ENCODE measurements at places on chromosomes 13 and 19.

DNA sequence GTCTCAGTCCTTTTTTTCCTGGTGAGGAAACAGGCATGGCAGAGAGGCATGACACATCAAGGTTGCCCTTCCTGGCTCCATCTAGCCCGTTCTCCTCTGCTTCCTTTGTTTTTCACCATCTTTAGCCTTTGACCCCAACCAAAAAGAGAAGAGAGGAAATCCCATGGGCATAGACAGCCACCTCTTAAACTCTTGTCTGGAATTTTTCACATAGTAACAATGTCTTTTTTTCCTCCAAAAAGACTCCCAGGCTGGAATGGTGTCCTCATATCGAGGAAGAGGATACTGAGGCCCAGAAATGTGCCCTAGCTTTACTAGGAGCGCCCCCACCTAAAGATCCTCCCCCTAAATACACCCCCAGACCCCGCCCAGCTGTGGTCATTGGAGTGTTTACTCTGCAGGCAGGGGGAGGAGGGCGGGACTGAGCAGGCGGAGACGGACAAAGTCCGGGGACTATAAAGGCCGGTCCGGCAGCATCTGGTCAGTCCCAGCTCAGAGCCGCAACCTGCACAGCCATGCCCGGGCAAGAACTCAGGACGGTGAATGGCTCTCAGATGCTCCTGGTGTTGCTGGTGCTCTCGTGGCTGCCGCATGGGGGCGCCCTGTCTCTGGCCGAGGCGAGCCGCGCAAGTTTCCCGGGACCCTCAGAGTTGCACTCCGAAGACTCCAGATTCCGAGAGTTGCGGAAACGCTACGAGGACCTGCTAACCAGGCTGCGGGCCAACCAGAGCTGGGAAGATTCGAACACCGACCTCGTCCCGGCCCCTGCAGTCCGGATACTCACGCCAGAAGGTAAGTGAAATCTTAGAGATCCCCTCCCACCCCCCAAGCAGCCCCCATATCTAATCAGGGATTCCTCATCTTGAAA is at the start of gene GDF15:
Gene GDF15, plus strand, starts transcription at position 484 of the 868 bp plus-strand sequence. Its CDS starts 32 bp downstream, at position 516.
- peak; percentile 34 for DNase-seq

- peak; percentile 92 for DNase-seq
These were observed 441 bp upstream of the ZFP28 start for GRCh38 chr19:56538254-56538760.

DNA sequence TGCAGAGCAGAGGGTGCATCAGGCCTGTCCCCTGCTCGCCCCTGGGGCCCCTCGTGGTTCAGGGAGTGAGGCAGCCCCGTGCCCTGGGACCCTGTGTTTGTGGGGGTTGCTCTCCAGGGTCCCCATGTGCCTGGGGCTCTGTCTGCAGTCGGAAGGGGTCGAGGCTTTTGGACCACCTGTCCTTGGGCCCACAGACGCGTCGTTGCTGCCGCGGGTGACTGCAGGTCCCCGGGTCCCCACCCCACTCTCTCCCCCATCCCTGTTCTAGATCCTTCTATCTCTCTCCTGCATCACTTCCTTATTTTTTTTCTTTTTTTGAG is 1.9 kb downstream of the PCSK4 start:
- DNase-seq: no peak

DNA sequence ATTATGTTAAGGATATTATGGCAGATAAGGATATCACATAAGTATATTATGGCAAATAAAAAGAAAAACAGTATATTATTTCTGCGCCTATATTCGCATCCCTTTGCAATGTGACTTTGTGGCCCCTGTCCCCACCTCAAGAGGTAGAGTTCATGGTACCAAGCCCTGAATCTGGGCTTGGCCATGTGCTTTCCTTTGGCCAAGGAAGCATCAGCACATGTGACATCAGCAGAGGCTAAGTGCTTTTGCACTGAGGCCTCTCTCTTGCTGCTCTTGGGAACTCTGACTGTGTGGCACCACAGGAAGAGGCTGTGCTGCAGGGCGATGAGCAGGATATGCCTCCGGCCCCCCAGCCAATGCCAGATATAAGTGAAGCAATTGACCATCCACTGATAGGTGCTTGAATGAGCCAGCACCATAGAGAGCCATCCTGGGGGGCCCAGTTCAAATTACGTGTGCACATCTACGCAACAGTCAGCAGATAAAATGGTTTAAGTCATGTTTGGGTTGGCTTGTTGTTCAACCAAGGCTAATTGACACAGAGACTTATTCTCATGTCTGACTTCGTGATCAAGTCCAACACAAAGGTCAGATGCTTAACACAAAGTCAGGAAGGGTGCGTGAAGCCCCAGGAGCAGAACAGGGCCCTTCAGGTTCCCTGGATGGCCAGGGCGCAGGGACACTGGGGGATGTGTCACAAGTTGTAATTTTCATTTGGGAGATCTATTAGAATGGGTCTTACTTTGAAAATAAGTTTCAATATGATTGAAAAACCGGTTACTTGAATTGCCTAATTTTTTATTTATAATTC is 173.3 kb downstream of the COL4A1 start:
- no peak for DNase-seq

GRCh38 chr19:1567116-1567847 is 843 bp downstream of the MEX3D start:
- DNase-seq: no peak

- no peak for DNase-seq
These were observed 16.9 kb upstream of the ZNF541 start for GRCh38 chr19:47589824-47590223.

DNA sequence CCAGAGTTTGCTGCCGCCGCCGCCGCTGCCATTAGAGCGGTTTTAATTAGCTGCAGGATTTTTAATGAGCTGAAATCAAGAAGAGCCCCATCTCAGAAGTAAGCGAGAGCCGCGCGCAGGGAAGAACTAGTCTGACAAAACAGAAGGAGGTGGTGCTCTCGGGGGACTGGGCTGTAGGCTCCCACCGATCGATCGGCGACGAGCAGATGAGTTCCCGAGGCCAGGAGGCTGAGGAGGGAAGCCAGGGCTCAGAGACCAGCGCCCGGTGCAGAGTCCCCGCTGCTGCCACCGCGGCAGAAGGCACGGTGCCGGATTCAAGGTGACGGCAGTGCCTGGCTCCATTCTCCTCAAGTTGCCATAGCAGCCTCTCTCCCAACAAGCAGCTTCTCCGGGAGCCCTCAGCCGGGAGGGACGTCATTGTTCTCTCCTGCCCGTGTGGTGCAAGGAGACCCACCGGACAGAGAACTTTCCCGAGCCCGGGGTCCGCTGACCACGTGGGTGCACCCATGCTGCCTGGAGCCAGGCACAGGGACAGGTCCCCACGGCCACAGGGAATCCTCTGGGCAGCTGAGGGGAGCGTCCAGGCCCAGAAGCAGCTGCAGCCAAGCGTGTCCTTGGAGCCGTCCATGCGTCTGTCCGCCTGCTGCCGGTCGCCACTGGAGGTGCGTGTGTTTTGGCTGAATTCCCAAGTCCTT is 62.9 kb downstream of the CHST8 start:
- no peak for DNase-seq

DNA sequence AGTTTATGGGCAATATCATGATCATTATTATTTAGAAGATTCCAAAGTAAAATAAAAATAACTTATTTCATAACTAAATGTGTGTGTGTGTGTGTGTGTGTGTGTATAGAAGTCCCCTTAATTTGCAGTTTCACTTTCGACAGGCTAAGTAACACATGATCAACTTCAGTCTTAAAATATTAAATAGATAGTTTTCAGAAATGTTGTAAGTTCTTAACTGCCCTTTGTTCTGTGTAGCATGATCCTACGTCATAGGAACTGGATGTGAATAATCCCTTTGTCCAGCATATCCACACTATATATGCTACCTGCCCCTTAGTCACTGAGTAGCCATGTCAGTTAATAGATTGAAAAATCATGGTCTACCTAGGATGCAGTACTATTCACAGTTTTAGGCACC is 1863.5 kb upstream of the PCDH20 start:
- DNase-seq: no peak

DNA sequence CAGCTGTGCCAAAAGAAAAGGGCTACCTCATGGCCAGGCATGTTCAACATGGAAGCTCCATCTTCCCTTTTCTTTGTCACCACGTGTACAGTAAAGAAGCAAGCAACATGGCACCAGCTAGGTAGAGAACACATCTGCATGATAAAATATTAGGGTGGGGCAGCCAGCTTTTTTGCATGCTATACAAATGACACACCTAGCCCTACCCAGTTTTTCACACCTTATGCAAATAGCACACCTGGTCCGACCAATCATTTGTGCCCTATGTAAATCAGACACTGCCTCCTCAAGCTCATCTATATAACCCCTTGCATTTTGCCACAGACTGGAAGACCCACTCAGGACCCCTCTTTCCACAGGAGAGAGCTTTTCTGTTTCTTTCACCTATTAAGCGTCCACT is 85.5 kb downstream of the STOML3 start:
- no peak for DNase-seq

- DNase-seq: no peak
These were observed 90.4 kb downstream of the PCCA start for GRCh38 chr13:100179276-100179675.

GRCh38 chr19:3932931-3933810 is at the start of gene NMRK2:
NMRK2 (plus strand) TSS chr19:3933069; CDS start chr19:3933672, 603 bp downstream.
- no peak for DNase-seq

DNA sequence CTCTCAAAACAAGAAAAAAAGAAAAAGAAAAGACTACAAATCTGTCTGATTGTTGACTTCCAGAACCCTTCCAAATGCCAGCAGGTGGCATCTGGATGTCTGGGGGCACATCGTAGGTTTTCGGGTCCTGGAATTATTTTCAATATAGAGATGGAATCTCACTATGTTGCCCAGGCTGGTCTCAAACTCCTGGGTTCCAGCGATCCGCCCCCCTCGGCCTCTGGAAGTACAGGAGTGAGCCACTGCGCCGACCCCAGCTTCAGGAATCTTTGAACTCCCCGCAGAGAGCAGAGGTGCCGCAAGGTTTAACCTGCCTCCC is 567 bp upstream of the B3GNT3 start:
- DNase-seq: no peak

DNA sequence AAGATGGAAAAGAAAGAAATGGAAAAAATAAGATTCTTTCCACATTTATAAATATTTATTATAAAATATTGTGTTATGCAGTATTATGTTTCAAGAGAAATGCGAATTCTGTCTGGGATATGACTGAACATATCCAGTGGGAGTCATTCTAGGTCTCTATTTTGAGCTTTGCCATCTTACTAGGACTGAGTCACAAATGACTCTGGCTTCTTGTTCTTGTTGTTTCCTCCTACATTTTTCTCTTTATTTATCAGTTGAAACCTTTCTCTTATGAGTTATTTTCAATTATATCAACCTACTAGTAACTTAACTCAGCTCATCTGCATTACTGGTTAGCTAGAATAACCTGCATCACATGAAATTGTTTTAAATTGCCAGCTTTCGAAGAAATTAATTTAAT is 1247.3 kb downstream of the SLITRK1 start:
- no peak for DNase-seq

DNA sequence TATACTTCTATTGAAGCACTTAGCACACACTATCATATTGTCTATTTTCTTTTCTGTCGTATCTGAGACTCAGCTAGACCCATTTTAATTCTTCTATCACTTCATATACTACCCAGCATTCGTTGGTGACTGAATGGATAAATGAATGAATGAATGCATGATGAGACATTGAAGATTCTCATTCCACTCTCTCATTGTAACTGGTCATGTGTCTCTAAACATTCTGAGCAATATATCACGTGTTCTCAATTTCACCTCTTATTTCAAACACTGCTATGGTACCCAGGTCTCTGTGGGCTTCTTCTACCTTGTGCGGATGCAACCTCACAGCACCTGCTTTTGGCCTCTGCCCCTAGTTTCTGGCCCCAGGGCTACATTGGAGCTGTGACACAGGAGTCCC is 65.2 kb upstream of the USPL1 start:
- no peak for DNase-seq

Data from CD4-positive, alpha-beta T cell treated with Interleukin-6 for 4 hours (primary cell).